A549 treated with CORT108297 at 1 μM for 4 hours (cell line): ENCODE measurements at places on chromosomes 12 and 14. TPM values are rescaled to one million over a fixed set of nuclear protein-coding genes. Genes with fewer than 3 reads are reported as not detected.

Gene SLC16A7
- 0.08 to 0.20 TPM (median 0.15 TPM) in 5 replicates for total RNA-seq

Gene ADGRD1
- total RNA-seq = 0.24 to 0.64 TPM (median 0.33 TPM) in 5 replicates

Gene SLCO1A2
- total RNA-seq = 0.07 to 0.32 TPM (median 0.13 TPM) in 3 of 5 replicates, not detected in the others

Gene TC2N
- 0.54 to 0.70 TPM (median 0.64 TPM) in 5 replicates for total RNA-seq

Gene COX8C
- not detected in 5 replicates for total RNA-seq

Gene RNU7-1
- total RNA-seq = not detected in 5 replicates

Gene RTN1
- 0.02 to 0.06 TPM in 2 of 5 replicates, not detected in the others for total RNA-seq

Gene ARID2
- total RNA-seq = 7.5 to 10.3 TPM (median 9.3 TPM) in 5 replicates

Gene ZNF891
- 0.28 to 0.44 TPM (median 0.41 TPM) in 5 replicates for total RNA-seq

Gene RERG
- total RNA-seq = 0.10 to 0.26 TPM (median 0.22 TPM) in 5 replicates

Gene OTOGL
- total RNA-seq = 0.02 TPM in 1 of 5 replicates, not detected in the others

Gene PLEKHH1
- total RNA-seq = 3.5 to 5.1 TPM (median 4.2 TPM) in 5 replicates

Gene GARIN6
- total RNA-seq = not detected in 5 replicates

Gene CLEC1B
- total RNA-seq = not detected in 5 replicates

Gene EMC9
- total RNA-seq = 49.0 to 66.1 TPM (median 64.4 TPM) in 5 replicates

Gene BHLHE41
- 0.66 to 2.5 TPM (median 0.85 TPM) in 5 replicates for total RNA-seq

Gene CLEC4D
- not detected in 5 replicates for total RNA-seq

Gene GPD1
- total RNA-seq = 0.13 to 0.30 TPM (median 0.19 TPM) in 5 replicates

Gene NAB2
- 12.4 to 21.4 TPM (median 19.1 TPM) in 5 replicates for total RNA-seq

Gene LRRIQ1
- 0.73 to 1.4 TPM (median 0.89 TPM) in 5 replicates for total RNA-seq

Gene AMIGO2
- 94.6 to 163 TPM (median 140 TPM) in 5 replicates for total RNA-seq

Gene SALL2
- total RNA-seq = 0.76 to 1.4 TPM (median 1.0 TPM) in 5 replicates

Gene TAS2R20
- 0.07 to 0.13 TPM (median 0.10 TPM) in 5 replicates for total RNA-seq

Gene POLE2
- total RNA-seq = 11.6 to 14.2 TPM (median 12.7 TPM) in 5 replicates

Gene C14orf132
- total RNA-seq = 3.7 to 5.9 TPM (median 4.7 TPM) in 5 replicates

Gene ACACB
- total RNA-seq = 6.0 to 9.1 TPM (median 7.7 TPM) in 5 replicates

Gene CEBPE
- not detected in 5 replicates for total RNA-seq

Gene ART4
- total RNA-seq = 0.09 TPM in 1 of 5 replicates, not detected in the others

Gene HOXC11
- total RNA-seq = 0.39 to 0.65 TPM (median 0.54 TPM) in 5 replicates

Gene MEG3
- 49.4 to 80.3 TPM (median 65.6 TPM) in 5 replicates for total RNA-seq

Gene EML5
- 0.47 to 0.76 TPM (median 0.63 TPM) in 5 replicates for total RNA-seq

Gene DAO
- not detected in 5 replicates for total RNA-seq

Gene TEX22
- 0.15 to 0.75 TPM (median 0.53 TPM) in 5 replicates for total RNA-seq

Gene RAB21
- 36.5 to 59.9 TPM (median 41.0 TPM) in 5 replicates for total RNA-seq

Gene DNAL1
- total RNA-seq = 8.8 to 12.5 TPM (median 10.4 TPM) in 5 replicates

Gene IKZF4
- total RNA-seq = 1.9 to 3.6 TPM (median 2.2 TPM) in 5 replicates

Gene PGF
- total RNA-seq = 2.5 to 4.2 TPM (median 3.8 TPM) in 5 replicates

Gene IL23A
- 0.35 to 1.0 TPM (median 0.57 TPM) in 5 replicates for total RNA-seq

Gene TWF1
- total RNA-seq = 62.8 to 78.6 TPM (median 74.8 TPM) in 5 replicates

Gene KNTC1
- total RNA-seq = 22.1 to 24.1 TPM (median 23.3 TPM) in 5 replicates

Gene ING4
- total RNA-seq = 13.6 to 21.5 TPM (median 16.8 TPM) in 5 replicates

Gene C1QL4
- 3.9 to 6.6 TPM (median 5.7 TPM) in 5 replicates for total RNA-seq

Gene IGF1
- total RNA-seq = not detected in 5 replicates

Gene LRCOL1
- total RNA-seq = not detected in 5 replicates

Gene NELL2
- 0.22 TPM in 1 of 5 replicates, not detected in the others for total RNA-seq

Gene OTX2
- not detected in 5 replicates for total RNA-seq

Gene TAS2R50
- not detected in 5 replicates for total RNA-seq

Gene CCDC198
- 2.4 to 3.8 TPM (median 2.6 TPM) in 5 replicates for total RNA-seq

Gene NGB
- total RNA-seq = not detected in 5 replicates

Gene RIMKLB
- total RNA-seq = 15.1 to 17.9 TPM (median 17.3 TPM) in 5 replicates

Gene C12orf60
- 1.7 to 2.2 TPM (median 1.9 TPM) in 5 replicates for total RNA-seq

Gene HCAR1
- 0.01 to 0.06 TPM (median 0.02 TPM) in 5 replicates for total RNA-seq

Gene ZBTB42
- 2.3 to 4.0 TPM (median 3.5 TPM) in 5 replicates for total RNA-seq

Gene SERPINA9
- 0.08 TPM in 1 of 5 replicates, not detected in the others for total RNA-seq

Gene TRIM9
- 8.8 to 11.3 TPM (median 10.4 TPM) in 5 replicates for total RNA-seq

Gene WNT5B
- total RNA-seq = 1.1 to 2.5 TPM (median 2.2 TPM) in 5 replicates

Gene CARMIL3
- 0.40 to 0.58 TPM (median 0.50 TPM) in 5 replicates for total RNA-seq

Gene PTPRO
- total RNA-seq = 0.02 to 0.09 TPM (median 0.05 TPM) in 4 of 5 replicates, not detected in the other

Gene ANKRD9
- total RNA-seq = 4.4 to 13.9 TPM (median 11.5 TPM) in 5 replicates
